ENCODE measurements at places on chromosomes 6 and 20.
A peak's percentile ranks its signal among the peaks of the same experiment; 100 is the strongest.

GRCh38 chr6:24105191-24105590, 20.8 kb upstream of the NRSN1 start:
- no peak for DNase-seq

- DNase-seq = no peak
Observed at GRCh38 chr20:63530788-63531160, 6.4 kb downstream of the PTK6 start.

DNA sequence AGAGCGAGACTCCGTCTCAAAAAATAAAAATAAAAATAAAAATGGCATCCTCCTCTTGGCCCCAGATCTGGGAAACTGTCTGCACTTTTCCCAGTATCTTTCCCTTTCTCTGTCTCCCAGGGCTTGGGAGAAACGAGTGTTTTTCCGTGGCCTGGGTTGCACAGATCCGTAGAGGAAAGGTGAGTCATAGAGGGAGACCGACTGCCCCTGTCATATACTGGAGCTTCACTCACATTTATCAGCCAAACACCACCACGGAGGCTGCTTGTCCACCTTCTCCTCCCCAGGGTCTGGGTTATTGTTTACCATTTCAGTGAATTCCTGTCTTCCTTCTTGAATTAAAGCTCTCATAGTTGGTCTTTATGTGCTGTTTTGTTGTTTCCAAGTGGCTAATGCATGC, 31.9 kb upstream of the EIF2S2 start:
- no peak for DNase-seq

DNA sequence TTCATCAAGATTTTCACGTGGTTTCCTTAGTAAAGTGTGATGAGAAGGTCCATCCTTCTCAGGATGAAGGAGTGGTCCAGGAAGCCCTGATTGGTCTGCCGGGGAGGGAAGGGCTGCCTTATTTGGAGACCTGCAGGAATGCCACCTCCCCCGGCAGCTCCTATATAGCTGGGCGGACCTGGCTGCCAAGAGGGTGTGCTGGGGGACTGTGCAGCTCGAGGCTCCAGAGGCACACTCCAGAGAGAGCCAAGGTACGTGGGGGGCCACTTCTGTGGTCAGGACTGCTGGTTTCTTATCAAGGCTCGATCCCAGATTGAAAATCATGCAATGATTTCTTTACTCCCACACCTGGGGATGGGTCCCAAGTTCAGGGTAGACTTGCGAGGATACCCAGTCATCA, at the start of gene PRND:
Gene PRND (plus strand): TSS at position 191 of the 400 bp plus-strand sequence. CDS start 2,643 bp downstream, outside the sequence.
- no peak for DNase-seq

GRCh38 chr6:138896104-138896756, 91.8 kb downstream of the REPS1 start:
- no peak for DNase-seq

GRCh38 chr6:53192682-53193188, 44.1 kb upstream of the GCM1 start:
- DNase-seq = peak; percentile 42

DNA sequence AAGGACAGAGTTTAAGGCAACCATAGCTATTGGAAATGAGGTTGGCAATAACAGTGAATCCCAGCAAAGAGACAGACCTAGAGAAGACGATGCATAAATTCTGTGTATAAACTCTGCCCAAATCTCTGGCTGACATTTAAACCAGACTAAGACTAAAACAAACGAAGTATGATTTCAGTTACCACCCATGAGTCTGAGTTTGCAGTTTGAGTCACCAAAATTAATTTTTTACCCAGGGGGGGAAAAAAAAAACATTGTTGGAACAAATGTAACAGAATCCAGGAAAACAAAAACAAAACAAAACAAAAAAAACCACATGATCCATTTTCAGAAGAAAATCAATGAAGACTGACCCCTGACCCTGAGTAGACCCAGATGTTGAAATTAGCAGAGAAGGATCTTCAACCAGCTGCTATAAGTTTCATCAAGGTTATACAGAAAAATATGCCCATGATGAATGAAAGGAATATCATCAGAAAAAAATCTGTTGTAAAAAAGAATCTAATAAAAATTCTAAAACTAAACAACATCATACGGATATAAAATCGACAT, 190.8 kb downstream of the GMDS start:
- DNase-seq = peak; percentile 32

GRCh38 chr6:87029711-87030314, 65.1 kb downstream of the CGA start:
- peak; percentile 76 for DNase-seq

GRCh38 chr6:1792989-1793388, 183.3 kb downstream of the FOXC1 start:
- DNase-seq = no peak
